NCI-H2107 (cell line): ENCODE measurements at places on chromosomes 5 and 9.
A peak's percentile ranks its signal among the peaks of the same experiment; 100 is the strongest.

DNA sequence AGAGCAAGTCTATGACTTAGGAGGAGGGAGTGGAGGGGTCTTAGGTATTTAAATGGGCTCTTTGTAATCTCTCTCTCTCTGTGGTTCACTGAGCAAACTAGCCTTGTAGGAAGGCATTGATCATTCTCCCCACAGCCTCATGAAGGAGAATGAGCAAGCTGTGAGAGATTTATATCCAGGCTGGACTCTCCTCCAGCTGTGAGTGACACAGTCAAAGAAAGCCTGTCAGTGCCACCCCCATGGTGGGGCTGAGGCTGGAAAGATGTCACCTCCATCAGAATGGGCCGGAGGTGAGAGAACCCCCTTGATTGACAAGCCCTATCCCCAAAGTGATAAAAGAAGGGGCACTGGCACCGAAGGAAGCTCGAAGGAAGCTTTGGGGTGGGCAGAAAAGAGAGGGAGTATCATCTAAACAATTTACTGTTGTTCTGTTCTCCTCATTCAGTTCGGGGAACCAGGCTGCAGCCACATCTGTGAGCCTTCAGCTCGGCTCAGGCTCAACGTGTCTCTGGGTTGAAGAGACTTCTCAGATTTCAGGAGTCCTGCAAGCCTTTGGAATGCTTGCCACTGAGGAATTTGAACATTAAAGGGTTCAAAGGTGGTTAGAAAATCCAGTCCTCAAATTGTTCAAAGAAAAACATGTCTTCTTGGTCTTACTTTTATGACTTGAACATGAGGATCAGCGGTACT, 538.2 kb upstream of the ZNF462 start:
- no peak for DNase-seq

GRCh38 chr9:81791076-81791475, 101.7 kb upstream of the TLE1 start:
- DNase-seq: no peak

DNA sequence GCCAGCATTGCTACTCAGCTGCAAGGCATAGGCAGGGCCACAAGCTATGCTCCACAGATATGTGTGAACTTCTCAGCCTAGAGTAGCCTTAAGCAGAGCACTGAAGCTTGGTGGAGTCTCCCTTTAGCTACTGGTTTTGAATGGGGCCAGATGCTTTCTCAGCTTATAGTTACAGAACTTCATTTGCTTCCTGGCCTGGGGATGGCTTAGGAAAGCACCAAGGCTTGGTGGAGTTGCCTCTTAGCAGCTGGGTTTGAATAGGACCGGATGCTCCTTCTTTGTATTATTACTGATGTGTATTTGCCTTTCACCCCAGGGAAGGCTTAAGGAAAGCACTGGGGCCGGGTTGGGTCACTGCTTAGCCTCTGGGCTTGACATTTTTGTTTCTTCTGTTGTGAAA, 497.8 kb upstream of the SEMA6A start:
- no peak for DNase-seq

- no peak for DNase-seq
These were observed 159.1 kb upstream of the MAP1B start for GRCh38 chr5:71948206-71948605.

DNA sequence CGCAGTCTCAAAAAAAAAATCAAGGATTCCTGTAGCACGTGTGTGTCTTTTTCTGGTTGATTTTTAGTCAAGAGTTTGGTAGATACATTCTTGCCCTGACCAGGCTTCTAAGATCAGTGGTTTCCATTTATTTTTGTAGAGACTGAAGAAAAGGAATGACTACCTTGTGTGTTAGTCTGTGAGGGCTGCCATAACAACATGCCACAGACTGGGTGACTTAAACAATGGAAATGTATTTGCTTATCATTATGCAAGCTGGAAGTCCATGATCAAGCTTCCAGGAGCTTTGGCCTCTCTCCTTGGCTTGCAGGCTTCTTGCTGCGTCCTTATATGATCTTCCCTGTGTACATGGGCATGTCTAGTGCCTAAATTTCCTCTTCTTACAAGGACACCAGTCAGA, 127.0 kb downstream of the CCDC192 start:
- DNase-seq: no peak

DNA sequence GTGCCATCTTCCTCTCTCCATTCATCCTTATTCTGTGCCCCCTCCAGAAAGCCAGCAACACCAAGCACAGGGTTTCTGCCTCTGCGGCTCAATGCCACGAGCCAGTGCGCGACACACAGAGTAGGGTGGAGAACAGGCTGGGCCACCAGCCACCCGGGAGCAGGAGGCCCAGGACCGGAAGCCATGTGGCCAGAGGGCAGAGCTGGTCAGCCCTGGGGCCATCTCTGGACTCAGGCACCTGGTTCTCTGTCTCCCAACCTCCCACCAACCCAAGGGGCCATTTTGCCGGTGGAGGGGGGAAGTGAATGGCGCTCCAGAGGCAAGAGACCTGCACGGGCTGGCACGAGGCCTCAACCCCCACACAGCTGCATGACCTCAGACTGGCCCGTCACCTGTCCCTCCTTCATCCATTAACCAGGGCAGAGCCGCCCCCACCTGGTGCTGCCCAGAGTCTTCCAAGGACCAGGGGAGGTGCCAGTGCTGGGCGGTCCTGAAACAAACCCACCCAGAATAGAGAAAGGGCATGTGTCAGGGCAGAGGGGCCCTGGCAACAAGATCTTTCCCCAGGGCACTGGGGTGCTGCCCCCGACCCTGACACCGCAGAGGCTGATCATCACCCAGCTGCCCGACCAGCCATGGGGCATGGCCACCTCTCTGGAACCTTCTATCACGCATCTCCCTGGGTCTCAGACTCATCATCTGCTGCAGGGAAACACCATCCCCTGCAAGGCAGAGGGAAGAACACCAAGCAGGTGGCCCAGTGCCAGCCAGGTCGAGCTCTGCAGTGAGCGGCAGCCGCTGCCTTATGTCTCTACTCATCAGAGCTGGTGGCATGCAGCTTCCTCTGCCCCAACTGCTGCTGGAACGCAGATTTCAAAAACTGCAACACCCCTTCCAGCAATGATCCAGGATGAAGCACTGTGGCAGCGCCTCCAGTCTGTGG, 11.9 kb downstream of the VAV2 start:
- DNase-seq: no peak

GRCh38 chr9:127905004-127905728, 5.8 kb upstream of the ST6GALNAC6 start:
- no peak for DNase-seq

DNA sequence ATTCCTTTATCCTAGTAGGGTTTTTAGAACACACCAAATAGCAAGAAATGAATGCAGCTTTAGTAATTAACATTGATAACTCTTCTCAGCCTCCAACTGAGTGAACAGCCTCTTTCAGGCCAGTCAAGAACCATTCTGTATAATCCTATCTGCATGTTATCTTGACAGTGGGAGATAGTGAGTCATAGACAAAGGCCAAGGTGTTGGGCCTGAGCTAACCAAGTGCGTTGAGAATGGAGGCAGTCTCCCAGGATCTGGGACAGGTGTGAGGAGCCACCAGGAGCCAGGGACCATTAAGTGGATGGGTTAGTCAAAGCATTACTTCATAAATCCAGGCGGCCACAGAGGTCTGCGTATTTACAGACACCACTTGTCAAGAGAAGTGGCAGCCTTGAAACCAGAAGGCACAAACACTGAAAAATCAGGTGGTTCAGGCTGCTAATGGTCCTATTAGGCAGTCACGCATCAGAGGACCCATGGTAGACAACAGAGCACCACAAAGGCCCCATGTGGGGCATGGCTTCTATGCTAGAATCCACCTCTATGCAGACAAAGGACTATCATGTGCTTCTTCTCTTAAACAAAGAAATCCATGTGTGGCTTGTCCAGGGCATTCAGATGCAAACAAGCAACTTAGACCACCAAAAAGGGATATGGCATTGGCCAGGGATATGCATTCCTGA, 409.7 kb upstream of the PIK3R1 start:
- peak; percentile 54 for DNase-seq

- no peak for DNase-seq
These were observed 1.7 kb upstream of the NTMT1 start for GRCh38 chr9:129624168-129624759.

GRCh38 chr9:97985058-97985861, 2.1 kb downstream of the ANP32B start:
- no peak for DNase-seq

- DNase-seq: no peak
These were observed 41.8 kb upstream of the HRH2 start for GRCh38 chr5:175616083-175616482.

- no peak for DNase-seq
These were observed 89.5 kb downstream of the CDH9 start for GRCh38 chr5:26948921-26949320.
